SJSA1 (cell line): ENCODE measurements at places on chromosomes 16 and 17.
A peak's percentile ranks its signal among the peaks of the same experiment; 100 is the strongest.

- no peak for DNase-seq
Measured at GRCh38 chr16:65809627-65810026, 556.9 kb upstream of the CDH5 start.

GRCh38 chr17:7570351-7570750 lies 8.6 kb downstream of the SENP3 start:
- DNase-seq = no peak

DNA sequence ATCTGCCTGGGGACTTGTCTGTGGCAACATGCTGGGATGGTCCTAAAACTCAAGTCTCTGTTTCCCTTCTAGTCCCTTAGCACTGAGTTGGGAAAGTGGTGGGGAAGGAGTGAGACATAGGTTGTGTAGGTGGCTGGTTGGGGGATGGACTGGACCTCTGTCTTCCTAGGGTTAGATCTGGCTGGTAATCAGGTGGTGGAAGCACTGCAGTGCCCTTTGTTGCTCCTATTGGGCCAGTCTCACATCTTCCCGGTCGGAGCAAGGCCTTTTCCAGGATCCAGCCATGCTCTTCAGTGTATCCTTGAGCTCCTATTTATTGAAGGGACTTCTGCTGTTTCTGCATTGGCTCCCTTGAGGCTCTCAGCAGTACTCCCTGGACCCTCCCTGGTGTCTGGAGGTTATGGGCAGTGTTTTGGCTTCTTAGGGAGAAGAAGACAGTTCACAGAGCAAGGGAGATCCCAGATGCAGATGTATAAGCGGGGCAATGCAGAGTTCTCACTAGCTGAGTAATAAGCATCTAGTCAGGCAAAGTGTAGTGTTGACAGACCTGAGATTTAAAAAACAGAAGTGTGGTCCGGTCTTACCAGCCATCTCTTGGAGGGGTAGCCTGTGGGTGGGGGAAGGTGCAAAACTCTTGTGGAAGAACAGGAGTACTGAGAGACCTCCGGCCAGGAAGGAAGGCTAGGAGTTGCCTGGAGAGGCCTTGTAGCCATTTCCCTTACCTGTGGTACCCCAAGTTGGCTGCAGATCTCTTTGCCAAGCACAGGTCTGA lies 1.3 kb upstream of the NUTF2 start:
- no peak for DNase-seq

GRCh38 chr16:88286301-88286923 lies 96.3 kb upstream of the ZNF469 start:
- no peak for DNase-seq

DNA sequence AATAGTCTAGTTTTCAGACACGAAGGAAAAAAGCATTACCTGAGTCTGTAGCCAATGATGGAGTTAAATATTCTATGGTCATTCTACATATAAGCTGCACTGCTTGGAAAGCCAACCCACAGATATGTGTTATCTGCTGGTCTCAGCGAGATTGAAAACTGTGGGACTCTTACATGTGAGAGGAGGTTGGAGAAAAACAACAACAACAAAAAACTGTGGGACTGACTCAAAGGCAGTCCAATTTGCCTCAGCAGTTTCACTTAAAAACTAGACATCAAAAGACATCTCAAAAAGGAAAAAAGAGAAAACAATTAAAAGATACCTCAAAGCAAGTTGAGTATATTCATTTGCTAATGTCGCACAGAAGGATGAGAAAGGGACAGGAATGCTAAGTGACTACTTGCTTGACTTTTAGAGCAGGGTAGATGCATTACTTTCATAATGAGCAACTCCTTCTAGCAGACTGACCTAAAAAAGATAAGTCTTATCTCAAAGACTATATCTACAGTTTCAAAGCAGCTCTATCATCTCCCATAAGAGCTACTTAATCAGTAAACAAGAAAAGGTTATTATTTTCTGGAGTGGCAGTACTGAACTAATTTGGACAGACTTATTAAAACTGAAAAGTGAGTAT lies 35.5 kb upstream of the ITGA2B start:
- DNase-seq = no peak

- no peak for DNase-seq
Measured at GRCh38 chr17:75574404-75575036, 13.1 kb upstream of the MYO15B start.

DNA sequence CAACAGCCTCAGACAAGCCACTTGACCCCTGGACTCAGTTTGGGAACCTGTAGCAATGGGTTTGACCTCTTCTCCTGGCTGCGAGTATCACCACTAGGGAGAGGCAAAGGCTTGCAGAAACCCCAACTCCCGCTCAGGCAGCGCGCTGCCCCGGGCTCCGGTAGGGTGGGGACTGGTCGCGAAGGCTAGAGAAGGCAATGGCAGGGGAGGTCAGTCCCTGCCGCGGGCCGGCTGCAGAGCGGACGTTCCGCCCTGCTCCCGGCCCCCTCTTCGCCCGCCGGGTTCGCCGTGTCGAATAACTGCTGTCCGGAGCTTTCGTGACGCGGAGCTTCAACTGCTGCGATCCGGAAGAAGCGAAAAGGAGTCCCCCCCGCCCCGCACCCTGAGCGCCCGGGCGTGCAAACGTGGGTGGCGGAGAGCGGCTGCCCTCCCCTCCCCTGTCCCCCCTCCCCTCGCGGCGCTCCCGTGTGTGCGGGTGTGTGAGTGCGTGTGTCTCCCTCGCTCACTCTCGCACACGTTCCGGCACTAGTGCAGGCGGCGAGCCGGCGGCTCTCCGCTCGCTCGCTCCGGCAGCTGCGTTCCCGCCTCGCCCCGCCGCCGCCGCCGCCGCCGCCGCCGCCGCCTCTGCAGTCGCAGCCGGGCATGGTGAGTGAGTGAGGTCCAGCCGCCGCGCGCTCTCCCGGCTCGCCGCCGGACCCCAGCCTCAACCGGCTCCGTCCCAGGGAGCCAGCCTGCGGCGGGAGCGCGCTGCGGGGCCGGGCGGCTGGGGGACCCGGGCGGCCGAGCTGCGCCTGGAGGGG lies 772 bp upstream of the SHISA6 start:
- DNase-seq = no peak

GRCh38 chr17:33053676-33054075 lies 62.0 kb downstream of the SPACA3 start:
- DNase-seq = no peak

- DNase-seq = no peak
Measured at GRCh38 chr16:56510544-56510943, 9.3 kb downstream of the BBS2 start.

DNA sequence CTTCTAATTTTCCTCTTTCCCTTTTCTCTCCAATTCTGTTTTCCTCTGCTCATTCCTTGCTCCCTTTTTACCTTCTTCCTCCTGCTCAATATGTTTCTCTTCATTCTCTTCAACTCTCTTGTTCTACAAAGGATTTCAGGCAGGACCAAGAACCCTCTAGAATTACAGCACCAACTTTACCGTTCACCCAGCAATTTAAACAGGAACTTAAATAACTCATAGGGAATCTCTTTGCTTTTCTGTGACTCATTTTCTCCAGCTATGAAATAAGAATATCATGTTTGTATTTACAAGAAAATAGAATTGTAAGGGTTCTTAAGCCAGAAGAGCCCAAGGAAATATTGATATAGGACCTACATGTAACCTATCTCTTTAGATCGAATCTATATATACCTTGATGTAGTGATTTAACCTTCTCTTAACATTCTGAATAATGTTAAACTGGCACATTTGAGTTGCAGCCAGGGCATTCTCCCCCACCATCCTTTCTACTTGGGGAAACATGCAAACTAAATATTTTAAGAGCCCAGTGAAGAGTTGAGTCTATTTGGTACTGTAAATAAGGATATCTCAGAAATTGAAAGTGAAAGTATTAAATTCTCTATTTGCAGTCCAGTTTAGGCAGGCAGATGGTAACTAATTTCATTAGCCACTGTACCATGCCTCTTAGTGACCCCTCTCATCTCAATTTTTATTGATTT lies 137.0 kb downstream of the ANKFN1 start:
- peak; percentile 50 for DNase-seq

DNA sequence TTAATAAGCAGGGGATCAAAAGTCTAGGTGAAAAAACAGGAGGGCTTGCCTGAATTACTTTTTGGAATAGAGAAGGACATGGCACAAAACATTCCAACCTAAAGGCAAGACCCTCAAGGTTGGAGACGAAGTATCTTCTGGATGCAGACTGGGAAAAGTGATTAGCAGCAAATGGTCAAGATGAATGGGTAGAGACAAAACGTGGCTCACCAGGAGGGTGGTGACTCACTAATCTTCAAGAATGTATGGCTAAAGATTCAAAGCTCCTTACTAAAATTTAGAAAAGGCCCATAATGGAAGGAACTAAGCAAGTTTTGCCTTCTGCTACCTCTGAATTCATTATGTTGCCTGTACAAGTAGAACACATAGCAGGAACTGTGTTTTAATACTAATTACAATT lies 469.5 kb upstream of the RBFOX1 start:
- DNase-seq = no peak

DNA sequence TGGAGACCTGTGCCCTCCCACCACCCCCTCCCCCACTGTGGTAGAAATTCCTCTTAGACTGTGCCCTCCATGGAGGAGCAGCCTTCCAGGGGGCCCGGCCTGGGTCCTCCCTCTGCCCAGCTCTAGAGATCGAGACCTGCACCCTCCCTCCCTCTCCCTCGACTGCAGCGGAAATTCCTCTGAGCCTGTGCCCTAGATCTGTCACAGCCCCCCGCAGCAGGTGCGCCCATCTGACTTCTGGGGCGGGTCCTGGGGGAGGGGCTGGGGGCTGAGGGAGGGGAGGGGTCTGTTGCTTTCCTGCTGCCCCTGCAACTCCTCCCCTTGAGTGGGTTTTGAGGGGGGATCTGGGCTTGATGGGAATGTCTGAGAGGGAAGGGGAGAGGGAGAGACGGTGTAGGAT lies 177.8 kb upstream of the GSE1 start:
- DNase-seq = no peak

DNA sequence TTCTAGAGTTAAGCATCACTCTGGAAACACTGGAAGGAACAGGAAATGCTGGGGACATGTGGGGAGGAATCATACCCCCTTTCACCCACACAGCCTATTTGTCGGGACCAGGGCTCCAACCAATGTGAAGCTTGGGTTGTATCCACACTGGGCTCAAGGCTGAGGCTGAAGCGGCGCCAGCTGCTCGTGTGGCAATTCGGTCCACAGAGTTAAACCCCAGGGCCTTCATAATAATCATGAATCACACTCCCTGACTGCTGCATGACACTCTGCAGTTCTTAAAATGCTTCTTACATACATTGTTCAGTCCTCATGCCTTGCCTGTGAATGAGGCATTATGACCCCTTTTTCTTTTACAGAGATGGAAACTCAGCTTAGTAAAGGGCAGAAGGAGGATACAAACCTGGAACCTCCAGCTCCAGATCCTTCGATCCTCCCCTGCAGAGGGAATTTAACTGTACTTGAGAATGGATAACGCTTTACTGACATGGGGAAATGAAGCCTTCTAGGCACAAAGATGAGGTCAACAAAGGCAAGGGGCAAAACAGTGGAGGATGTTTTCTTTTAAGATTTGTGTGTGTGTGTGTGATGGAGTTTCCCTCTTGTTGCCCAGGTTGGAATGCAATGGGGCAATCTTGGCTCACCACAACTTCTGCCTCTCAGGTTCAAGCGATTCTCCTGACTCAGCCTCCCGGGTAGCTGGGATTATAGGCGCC lies 72.7 kb downstream of the SOX9 start:
- no peak for DNase-seq

DNA sequence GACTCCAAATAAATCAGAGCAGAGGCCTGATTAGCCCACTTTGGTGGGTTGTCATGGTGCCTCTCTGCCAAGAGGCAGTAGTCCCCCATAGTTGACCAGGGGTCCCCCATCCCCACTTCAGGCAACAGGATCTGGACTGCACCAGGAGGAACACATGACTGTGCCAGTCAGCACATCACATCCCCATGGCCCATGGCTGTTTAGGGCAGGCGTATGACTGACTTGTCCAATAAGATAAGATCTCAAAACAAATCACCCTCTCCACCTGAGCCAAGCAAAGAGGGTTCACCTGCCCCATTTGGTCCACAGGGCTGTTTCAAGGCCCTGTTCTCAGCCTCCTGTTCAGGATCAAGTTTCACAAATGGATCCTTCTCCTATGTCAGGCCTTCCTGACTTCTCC lies 93.3 kb downstream of the C16orf78 start:
- no peak for DNase-seq

DNA sequence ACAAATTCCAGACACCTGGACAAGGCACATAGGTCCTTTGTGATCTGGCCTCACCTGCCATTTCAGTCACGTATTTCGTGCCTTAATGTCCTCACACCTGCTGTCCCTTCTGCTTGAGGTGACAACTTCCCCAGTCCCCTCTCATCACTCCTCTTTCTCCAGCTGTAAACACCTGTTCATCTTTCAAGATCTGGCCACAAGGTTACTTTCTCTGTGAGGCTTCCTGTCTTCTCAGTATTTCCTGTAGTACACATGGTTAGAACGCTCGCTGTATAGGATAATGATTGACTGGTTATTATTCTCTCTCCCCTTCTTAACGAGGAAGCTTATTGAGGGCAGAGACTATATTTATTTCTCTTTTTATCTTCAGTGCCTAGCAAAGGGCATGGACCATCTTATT lies 74.5 kb upstream of the PMFBP1 start:
- DNase-seq = no peak

DNA sequence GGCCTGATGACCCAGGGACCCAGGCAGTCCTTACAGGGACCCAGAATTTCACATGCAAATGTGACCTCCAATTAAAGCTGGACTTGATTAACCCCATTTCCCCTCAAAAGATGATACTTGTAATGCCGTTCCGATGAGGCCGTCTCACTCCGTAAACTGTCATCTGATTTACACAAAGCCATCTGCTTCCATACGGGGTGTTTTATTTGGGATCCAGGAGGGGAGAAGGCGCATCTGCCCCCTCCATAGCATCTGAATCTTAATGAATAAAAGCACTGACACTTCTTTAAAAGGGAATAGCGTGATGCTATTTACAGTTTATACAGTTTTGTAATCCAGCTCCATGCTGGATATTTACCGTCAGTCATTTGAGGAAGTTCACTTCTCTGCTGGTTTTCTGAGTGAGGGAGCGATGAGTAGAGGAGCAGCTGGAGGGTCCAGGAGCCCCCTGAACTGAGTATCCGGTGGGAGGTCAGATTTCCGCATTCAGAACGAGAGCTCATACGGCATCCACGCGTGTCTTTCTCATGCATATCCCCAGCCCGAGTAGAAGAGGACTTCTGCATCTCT lies 452.7 kb downstream of the WWOX start:
- no peak for DNase-seq

DNA sequence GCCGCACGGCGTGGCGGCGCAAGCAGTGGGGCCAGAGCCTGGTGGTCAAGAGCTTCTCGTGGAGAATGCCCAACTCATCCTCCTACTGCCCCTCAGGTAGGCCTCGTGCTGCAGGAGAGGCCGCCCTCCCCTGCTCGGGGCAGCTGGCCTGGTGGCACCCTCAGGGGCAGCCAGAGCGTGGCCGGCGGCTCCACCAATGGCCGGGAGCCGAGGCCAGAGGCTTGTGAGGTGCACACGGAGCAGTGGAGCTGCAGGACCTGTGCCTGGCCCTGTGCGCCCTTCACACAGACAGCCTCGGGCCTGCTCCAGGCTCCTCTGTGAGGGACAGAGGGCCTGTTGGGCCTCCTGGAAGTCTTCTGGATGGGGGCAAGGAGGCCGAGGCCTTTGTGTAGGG lies 85.5 kb downstream of the NPIPB11 start:
- DNase-seq = no peak
